Stimulated activated CD8-positive, alpha-beta memory T cell treated with anti-CD3 and anti-CD28 coated beads, Interleukin-15, amount 100 ng/mL, for 48 hours (primary cell): ENCODE measurements at places on chromosomes 11 and 22.

DNA sequence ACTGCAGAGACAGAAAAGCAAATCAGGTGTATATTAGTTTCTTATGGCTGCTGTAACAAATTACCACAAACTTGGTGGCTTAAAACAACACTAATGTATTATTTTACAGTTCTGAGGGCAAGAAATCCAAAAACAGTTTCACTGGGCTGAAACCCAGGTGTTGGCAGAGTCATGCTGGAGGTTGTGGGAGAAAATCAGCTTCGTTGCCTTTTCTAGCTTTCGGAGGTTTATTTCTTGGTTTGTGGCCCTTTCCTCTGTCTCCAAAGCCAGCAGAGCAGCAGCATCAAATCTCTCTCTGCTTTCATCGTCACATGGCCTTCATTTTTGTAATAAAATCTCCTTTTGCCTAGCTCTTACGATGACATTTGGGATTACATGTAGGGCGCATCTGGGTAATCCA lies 33.0 kb upstream of the OR6M1 start:
- no peak for DNase-seq

GRCh38 chr11:36056160-36056751 lies 112.4 kb downstream of the LDLRAD3 start:
- DNase-seq = no peak

- DNase-seq = no peak
Observed at GRCh38 chr11:48109046-48109666, 107.5 kb upstream of the OR4B1 start.

DNA sequence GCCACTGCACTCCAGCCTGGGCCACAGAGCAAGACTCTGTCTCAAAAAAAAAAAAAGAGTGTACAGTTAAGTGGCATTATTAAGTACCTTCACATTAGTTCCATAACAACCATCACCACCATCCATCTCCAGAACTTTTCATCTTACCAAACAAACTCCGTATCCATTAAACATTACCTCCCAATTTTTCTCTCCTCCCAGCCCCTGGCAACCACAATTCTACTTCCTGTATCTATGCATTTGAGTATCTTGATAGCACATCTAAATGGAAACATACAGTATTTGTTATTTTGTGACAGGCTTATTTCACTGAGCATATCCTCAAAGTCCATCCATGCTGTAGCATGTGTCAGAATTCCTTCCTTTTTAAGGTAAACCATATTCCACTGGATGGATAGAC lies 46.8 kb downstream of the DGCR2 start:
- no peak for DNase-seq

DNA sequence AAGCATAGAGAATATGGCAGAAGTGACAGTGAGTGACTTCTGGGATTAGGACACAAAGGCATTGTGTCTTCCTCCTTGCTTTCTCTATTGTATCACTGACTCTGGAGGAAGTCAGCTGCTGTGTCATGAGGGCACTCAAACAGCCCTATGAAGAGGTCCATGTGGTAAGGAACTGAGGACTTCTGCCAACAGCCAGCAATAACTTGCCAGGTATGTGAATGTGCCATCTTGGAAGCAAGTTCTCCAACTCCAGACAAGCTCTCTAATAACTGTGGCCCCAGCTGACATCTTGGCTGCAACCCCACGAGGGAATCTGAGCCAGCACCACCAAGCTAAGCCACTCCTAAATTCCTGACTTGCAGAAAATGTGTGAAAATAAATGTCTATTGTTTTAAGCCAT lies 83.6 kb upstream of the ZBED5 start:
- no peak for DNase-seq

DNA sequence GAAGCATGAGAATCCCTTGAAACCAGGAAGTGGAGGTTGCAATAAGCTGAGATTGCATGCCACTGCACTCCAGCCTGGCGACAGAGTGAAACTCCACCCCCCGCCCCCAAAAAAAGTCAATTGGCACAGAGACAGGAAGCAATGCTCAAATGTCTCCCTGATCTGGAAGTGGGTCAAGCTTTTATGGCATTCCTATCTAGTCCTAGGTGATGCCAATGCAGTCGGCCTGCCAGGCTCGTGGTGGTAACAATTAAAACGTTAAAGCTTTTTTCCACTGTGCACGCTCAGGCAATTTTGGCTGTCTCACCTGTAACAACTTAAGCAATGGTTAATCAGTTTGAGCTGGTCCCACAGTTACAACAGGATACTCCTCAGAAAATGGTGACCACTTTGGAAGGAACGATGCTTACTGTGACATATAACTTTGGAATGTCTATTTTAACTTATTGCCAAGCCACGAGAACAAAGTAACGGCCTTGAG lies 18.9 kb upstream of the PISD start:
- DNase-seq = no peak

- no peak for DNase-seq
Observed at GRCh38 chr22:20761536-20761935, 12.4 kb upstream of the SERPIND1 start.

DNA sequence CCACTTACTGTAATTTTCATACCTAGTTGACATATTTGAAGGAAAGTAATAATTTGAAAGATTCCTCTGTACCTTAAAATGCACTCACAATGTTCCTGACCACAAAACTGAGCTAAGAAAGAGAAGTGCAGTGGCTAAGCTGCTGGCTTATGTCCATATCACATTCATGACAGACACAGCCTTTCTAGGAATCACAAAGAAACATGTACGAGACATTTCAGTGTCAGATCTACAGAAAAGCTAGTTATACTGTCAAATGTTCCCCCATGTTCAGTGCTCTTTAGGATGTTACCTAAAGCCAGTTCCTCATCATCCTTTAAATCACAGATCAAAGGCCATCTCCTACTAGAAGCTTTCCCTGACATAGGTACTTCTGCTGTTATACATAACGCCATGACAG lies 142.2 kb upstream of the C11orf58 start:
- no peak for DNase-seq

GRCh38 chr11:69051381-69052342 lies 2.9 kb downstream of the TPCN2 start:
- no peak for DNase-seq

DNA sequence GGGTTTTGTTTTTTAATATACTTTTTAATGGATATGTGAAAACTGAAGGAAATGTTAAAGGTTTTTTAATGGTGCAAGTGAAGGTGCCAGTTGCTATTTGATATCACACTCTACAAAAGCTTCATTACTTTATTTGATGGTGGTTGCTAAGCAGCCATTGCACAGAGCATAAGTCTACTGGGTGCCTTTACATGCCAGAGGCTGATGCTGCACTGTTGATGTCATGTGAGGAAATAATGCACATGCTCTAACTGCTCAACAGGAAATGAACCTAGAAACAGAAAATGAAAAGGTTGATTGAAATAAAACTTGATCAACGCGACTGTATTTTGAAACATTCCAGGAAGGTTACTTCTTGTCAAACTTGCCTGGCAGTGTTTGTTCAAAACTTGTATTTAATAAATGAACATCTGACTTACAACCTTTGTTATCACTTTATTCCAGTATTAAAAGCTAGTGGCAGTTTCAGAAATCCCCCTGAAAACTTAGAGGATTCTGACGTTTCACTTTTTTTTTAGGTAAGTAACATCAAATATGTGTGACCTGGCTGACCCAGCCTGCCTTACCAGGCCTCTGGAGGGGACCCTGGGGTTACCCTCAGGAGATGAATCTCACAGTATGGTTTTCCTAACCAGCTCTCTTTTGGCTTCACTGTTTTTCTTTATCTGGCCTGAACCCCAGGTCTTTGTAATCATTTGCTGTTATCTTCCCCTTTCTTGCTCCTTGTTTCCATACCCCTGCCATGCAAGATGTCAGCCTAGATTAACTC lies 2.4 kb upstream of the ATP5MG start:
- no peak for DNase-seq

- peak; percentile 2 for DNase-seq
Observed at GRCh38 chr11:115919341-115920091, 415.3 kb upstream of the CADM1 start.

GRCh38 chr11:6646918-6647679 lies 8.5 kb downstream of the DCHS1 start:
- DNase-seq = no peak

DNA sequence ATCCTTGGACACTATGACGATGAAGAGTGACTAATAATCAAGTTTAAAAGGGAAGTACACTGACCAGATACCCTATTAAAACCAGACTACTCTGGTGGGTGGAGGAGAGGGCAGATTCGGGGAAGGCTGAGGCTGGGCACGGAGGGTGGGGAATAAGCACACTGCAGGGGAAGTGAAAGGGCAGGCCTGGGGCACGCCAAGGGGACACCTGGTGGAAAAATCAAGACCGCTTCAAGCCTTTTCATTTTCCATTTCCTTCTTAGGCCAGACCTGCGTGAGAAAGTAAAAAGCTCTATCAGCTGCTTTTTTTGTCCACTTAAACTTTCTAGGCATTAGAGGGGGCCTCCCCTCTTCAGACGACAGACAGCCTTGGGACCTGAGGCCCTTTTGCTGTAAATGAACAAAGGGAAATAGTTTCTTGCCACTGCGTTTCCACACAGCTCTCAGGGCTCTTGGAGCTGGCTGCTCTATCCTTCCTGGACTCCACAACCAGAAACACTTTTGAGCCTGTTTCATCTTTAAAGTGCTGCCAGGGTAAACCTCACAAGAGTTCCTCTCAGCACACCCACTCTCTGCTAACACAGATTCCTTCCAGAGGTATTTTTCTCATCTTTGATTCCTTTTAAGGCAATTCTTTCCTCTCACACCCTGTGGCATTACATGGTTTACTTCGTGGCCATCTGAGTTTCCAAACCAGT lies 25.0 kb upstream of the SERPIND1 start:
- DNase-seq = no peak

GRCh38 chr11:128053981-128054931 lies 533.1 kb downstream of the ETS1 start:
- no peak for DNase-seq

DNA sequence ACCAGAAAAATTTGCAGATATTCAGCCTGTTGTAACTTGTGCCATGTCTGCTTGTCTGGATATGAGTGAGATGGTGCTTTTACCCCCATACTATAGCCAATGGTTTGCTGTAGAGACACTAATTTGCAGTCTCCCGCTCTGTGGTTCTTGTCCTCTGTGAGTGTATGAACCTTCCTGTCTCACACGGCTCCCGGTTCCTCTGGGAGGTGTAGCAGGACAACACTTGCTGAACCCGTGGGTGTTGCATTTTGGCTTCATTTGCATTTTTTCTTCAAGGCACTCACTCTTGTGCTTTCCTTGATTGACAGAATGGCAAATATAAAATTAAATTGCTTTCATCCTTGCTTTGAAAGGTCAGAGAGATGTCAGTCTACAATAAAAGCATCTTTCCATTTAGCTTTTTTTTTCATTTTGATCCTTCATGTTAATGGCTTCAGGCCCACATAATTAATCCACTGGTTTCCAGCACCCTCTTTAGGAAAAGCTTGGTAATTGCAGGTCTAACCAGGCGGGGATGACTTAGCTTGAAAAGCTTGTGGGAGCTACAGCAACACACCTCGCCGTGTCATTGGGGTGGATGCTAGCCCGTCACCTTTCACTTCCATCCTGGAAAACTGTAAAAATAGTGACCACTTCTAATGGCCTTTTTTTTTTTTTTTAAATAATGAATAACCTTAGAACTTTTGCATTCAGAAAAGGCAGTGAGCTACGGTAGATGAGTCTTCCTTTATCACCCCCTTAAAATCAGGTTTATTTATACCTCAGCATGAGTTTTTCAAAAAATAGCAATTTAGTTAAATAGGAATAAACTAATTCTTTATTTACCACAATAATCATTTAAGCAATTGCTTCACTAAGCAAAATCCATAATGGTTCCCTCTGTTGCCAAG lies 27.4 kb upstream of the ST14 start:
- peak; percentile 11 for DNase-seq

DNA sequence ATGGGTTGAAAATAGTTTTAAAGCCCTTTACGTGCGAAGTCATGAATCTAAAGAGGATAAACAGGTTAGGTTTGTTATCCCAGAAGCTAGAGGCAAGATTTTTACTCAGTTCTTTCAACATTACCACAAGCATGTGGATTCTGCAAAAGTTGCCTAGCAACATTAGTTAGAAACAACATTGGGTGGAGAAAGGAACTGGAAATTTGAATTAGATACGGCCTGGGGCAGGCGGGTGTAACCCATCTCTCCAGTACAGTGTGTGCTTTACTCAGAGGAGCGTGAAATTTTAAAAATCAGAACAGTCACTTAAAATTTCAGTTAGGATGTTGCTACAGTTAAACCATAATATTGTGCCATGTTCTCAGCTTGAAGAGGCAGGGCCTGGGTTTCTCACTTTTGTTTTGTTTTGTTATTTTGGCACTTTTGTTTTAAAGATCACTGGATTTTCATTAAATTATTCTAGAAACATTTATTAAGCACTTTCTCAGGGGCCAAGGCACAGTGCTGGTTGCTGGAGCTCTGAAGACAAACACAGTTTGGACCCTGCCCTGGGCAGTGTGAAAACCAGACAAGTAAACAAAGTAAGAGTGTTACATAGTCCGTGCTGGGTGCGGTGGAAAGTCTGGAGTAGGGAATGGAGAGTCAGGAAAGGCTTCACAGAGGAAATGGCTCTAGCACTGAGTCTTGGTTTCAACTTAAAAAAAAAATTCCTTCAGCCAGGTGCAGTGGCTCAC lies 4.4 kb upstream of the WEE1 start:
- no peak for DNase-seq

DNA sequence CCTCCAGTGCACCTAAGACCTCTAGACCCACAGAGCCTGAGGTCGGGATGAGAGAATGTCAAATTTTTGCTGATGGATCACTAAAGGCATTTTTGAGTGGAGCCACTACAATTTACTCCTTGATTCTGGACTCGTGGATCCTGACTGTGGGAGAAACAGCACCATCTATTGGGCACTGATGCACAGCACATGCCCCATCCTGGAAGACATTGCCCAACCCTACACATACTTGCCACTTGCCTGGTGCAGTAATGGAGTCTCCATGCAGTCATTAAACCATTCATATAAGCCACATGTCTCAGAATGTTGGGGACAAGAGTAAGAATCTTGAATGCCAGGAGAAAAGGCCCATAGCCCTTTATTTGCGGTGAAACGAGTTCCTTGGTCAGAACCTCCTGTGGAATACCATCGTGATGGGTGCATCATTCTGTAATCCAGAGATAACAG lies 103.9 kb downstream of the GGTLC2 start:
- no peak for DNase-seq

GRCh38 chr11:126879516-126879915 lies 121.1 kb downstream of the KIRREL3 start:
- DNase-seq = no peak

DNA sequence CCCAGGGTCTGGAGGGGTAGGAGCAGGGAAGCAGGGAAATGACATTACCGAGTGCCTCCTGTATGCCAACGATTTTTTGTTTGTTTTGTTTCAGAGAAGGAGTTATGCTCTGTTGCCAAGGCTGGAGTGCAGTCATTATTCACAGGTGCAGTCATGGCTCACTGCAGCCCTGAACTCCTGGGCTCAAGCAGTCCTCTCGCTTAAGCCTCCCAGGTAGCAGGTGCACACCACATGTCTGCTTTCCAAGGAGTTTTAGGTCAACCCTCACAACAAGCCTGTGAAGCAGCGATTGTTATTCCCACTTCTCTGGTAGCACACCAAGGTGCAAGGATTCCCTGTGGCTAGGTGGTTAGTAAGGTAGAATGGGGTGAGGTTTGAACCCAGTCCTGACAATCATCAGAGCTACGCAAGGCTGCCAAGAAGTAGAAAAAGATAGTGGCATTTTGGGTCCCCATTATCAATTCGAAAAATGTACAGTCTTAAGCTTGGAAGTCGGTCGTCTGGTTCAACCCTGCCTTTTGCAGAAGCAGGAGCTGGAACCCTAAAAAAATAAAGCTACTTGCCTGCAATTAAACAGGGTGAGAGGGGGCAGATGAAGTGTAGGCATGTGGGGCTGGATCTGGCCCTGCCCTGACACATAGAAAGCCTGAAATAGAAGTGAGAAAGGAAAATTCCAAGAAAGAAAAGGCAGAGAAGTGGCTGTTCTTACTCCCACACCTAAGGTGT lies 9.1 kb downstream of the UCP3 start:
- no peak for DNase-seq

- no peak for DNase-seq
Observed at GRCh38 chr11:789943-790342, at the start of gene CEND1. Gene CEND1, minus strand, starts transcription at chr11:790090. Its CDS starts 1,514 bp downstream, at chr11:788576.
